ENCODE measurements at places on chromosomes 2 and 18.

DNA sequence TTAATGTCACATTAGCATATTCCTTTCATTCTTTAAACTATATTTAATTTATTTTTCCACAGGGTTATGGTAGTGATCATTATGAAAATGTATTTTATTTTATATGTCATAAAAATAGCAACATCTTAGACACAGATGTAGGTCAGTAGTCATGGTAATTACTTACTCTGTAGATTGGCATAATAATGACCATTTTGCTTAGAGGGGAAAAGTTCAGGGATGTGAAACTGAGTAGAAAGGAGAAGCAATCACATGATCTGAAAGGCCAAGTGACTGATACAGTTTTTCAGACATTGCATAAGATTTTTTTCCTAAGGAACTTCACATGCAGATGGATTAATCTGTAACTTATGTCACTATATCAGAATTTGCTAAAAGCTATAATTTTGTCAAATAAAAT, 286.9 kb downstream of the CTNNA2 start:
- no peak for DNase-seq

- DNase-seq: no peak
Observed at GRCh38 chr2:126686841-126687485, 31.0 kb downstream of the GYPC start.

DNA sequence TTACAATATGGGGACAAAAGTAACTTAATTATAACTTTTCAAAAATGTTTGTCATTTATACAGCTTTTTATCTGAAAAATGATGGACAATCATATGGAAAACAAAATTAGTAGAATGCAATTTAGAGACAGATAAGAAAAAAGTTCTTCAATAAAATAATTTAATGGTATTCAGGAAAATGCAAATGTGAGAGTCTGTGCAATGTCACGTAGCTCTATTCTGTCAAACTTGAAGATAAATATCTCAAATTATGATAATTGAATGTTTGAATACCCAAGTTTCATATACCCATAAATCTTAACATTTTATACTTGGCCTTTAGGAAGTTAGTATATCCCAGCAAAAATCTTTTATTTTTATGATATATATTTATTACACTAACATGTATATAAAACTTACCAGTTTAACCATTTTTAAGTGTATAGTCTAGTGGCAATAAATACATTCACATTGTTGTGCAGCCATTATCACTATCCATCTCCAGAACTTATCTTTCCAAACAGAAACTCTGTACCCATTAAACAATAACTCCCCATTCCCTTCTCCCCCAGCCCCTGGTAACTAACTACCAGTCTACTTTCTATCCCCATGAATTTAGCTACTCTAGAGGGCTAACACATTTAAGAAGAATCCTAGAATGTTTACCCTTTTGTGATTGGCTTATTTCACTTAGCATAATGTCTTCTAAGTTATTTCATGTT, 311.5 kb downstream of the SOCS6 start:
- no peak for DNase-seq

DNA sequence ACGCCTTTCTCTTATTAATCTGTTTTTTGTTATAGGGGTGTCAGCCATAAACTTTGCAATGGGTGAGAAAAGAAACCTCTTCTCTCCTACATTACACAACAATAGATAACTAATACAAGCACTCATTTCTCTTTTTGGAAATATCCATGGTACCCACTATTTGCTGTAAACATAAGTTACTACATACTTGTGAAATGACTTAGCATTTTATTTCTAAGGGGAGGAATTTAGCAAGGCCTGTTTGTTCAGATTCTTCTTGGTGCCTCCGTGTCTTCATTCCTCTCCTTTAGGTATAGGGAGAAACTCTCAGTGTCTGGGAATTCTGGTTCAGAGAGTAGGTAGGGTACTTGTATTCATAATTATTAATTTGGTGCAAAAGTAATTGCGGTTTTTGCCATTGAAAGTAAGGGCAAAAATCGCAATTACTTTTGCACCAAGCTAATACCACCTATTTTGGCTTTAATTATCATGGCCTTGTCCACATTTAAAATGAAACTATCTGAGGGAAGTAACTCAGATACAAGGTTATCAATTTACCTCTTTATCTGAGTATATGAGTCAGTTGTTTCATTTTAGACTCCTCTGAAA, 134.8 kb downstream of the MREG start:
- no peak for DNase-seq

- DNase-seq: peak; percentile 17
Observed at GRCh38 chr2:68709421-68709911, 25.1 kb upstream of the ARHGAP25 start.

DNA sequence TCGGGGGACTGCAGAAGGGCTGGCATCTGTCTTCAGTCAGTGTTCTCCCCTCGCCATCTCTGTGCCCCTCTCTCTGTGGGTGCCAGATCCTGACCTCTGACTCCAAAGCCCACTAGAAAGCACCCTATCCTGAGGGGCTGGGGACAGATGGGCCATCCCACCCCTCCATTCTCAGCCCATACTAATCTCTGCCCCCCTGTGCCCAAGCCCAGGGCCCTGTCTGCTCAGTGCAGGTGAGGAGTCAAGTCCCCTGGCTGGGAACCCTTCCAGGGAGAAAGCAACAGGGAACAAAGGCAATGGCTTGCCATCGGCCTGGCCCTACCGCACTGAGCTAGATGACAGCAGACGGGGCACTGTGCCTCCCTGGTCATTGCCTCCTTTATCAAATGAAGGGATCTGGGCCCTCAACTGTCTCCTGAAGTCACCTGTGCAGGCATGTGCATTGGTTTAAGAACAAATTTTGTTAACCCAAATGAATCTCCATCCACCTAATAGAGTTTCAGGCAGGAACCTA, 42.7 kb upstream of the ID2 start:
- DNase-seq: no peak

- DNase-seq: no peak
Observed at GRCh38 chr2:46184794-46185583, 112.2 kb upstream of the EPAS1 start.

DNA sequence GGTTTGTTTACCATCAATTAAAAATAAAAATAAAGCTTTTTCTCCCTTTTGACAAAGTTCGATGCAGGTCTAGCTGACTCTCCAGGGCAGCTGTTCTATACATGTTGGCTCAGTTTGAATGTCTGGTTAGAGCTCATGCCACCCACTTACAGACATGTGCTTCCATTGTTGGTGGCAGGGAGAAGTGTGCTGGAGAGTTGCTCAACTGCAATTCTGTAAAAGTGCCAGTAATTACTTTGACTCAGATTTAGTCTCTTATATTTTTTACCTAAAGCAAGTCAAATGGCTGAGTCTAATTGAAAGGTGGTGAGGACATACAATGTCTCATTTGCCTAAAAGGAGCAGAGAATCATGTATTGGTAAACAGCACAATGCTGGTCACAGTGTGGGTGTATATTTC, 609.1 kb upstream of the SYT4 start:
- no peak for DNase-seq

GRCh38 chr2:65539633-65540032, 107.2 kb upstream of the SPRED2 start:
- no peak for DNase-seq

DNA sequence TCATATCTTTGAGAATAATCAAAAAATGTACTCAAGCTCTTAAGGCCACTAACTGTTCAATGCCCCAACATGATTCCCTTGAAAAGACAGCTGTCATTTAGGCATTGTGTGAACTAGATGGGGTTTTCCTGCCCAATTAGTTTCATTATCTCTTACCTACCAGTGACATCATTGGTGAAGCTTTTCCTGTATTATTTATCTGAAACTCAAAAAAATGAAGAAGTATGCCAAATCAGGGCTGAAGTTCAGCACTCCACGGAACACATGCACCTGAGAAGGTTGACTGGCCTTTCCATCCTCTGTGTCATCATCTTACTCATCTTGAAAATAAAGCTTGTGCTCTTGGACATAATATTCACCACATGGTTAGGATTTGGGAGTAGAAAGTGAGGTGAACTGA, 126.4 kb downstream of the TXNL1 start:
- DNase-seq: no peak

- DNase-seq: no peak
Observed at GRCh38 chr2:68889500-68889899, 18.3 kb upstream of the BMP10 start.

DNA sequence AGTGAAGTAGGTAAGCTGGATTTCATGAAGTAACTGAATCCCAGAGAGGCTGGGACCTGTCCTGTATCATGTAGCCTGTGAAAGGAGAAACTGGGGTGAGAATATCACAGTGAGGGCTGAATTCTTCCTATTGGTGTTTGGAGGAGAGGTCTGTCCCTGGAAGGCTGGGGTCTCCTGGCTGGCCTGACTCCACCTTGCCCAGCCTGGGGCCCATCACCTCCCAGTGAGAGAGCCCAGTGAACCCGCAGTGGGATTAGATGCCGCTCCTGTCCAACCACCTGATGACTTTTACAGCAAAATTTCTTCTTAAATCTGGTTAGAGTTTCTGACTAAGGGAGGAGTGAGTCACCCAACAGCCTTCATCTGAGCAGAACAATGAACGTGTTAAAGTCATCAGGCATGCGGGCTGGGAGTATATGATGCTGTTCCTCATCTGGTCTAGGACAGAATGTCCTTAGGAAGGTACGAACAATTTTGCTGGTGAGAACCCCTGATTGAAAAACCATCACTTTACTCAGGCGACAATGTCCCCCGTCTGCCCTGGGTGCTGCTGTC, 152.9 kb downstream of the LPIN1 start:
- DNase-seq: no peak

DNA sequence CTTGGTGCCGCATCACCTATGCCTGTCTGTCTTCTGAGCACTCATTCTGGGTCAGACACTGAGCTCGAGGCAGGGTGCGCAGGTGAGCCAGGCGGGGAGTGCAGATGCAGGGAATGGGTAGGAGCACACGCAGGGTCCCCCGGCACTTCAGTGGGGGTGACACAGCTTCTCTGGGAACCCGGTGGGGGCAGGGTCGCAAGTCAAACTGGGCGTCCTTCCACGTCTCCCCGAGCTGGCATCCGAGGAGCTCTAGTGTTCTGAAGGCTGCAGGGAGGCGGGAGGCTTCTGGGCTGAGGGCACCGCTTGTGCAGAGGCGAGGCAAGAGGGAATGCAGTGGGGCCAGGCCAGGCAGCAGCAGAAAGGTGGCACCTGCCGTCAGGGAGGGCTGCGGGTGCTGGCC, 86.0 kb downstream of the DGKD start:
- no peak for DNase-seq

- DNase-seq: no peak
Observed at GRCh38 chr2:156385242-156385641, 50.9 kb upstream of the GPD2 start.

GRCh38 chr18:11387880-11388279, 221.5 kb upstream of the SLC35G4 start:
- DNase-seq: no peak

- no peak for DNase-seq
Observed at GRCh38 chr18:64240316-64240715, 91.4 kb upstream of the LINC00305 start.

DNA sequence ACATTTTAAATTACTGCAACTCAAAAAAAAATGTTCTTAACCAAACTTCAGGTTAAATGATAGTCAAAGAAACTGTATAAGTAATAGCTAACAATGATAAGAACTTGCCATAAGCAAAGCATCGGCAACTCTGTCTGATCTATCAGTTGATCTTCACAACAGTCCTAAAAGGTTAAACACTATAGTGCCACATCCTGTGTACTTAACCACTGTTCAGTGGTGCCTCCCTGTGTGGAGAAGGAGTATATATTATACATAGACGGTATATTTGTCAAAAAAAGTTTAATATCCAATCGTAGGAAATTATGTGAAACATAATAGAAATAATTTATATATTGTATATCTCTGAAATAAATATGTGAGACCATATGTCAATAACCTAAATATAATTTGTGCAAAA, 13.0 kb downstream of the DTNA start:
- DNase-seq: no peak

GRCh38 chr2:71498261-71498701, 44.9 kb downstream of the DYSF start:
- no peak for DNase-seq

DNA sequence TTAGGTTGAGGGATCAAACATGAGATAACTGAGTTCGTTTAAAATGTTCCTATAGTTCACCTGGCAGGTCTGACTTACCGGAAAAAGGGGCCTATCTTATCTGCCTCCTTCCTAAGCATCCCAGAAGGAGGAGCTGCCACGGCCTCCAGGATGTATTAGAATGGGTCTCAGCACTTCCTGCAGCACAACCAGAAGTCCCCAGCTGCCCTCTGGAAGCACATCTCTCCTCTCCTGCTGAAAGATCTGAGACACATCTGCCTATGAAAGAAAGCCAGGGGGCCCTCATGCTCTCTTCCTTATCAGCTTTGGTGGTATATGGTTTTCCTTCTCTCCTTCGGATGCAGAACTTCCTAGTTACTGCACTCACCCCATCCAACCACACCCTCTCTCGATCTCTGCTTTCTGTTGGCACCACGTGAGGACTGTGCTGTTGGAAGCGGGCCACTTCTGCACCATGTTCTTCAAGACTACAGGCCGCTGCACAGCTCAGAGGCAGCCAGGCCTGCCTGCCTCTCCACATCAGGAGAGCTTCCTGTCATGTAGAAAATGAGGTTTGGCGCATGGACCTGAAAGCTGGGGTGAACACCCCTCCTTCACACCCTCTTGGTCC, 6.5 kb downstream of the IGFBP5 start:
- no peak for DNase-seq

All from activated naive CD4-positive, alpha-beta T cell treated with anti-CD3 and anti-CD28 coated beads, Interleukin-2, amount 50 U/mL, for 16 hours (primary cell).